LNCaP clone FGC (cell line): ENCODE measurements at places on chromosomes 6 and 20.

DNA sequence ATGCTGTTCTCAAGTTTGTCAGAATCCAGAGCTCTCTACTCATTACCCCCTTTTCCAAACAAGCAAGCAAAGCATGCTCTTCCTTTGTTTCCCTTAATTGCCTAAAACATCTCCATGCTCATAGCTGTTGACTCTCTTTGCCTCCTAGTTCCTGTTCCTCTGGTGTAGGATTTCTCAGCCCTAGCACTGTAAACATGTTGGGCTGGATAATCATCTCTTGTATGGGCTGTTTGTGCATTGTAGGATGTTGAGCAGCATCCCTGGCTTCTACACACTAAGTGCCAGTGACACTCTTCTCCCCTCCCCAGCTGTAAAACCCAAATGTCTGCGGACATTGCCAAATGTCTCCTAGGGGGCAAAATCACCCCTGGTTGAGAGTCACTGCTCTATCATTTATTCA lies 14.0 kb downstream of the PPARD start:
- DNase-seq = no peak

- DNase-seq = no peak
Measured at GRCh38 chr6:157604816-157605215, 218.2 kb upstream of the SNX9 start.

- DNase-seq = no peak
Measured at GRCh38 chr6:144405163-144405562, 120.0 kb downstream of the UTRN start.

DNA sequence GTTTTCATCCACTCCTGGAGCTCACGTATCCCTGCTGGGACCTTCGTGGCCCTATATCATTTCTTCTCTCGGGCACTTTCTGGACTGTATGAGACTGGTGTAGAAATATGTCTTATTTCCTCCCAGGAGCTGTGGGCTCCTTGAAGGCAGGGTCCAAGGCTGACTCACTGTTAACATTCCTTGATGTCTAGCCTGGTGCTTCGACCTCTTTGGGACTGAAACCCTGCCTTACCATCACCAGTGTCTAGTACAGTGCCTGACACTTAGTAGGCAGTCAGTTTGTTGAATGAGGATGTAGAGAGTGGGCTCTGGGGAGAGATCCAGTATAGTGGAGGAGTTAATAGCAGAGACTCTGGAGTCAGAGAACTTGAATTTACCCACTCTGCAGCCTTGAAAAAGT lies 23.6 kb downstream of the POFUT1 start:
- DNase-seq = no peak
